ENCODE measurements at places on chromosomes 6 and 20. TPM values are rescaled to one million over a fixed set of nuclear protein-coding genes. Genes with fewer than 3 reads are reported as not detected.

DNA sequence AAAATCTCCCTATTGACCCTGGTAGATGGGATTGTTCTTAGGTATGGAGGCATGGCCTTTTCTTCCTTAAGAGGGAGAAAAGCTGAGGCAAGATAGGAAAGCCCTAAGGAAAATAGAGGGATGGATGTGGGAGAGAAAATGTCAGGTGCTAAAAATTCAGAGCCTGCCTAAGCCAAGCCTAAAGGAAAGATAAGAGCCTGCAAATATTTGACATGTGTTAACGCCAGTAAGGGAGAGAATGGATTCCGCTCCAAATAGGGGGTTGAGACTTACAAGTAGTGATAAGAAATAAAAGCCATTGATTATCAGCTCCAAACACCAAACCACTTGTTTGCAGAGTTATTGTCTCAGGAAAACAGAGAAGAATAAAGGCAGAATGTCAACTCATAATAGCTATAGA, 533.6 kb downstream of the PTPRT start:
- no peak for DNase-seq

The OXT gene
- not detected for total RNA-seq

The TCP11 gene
- total RNA-seq: not detected

The TP53TG5 gene
- total RNA-seq: not detected

GRCh38 chr20:3875378-3875974, 13.7 kb upstream of the PANK2 start:
- no peak for DNase-seq

DNA sequence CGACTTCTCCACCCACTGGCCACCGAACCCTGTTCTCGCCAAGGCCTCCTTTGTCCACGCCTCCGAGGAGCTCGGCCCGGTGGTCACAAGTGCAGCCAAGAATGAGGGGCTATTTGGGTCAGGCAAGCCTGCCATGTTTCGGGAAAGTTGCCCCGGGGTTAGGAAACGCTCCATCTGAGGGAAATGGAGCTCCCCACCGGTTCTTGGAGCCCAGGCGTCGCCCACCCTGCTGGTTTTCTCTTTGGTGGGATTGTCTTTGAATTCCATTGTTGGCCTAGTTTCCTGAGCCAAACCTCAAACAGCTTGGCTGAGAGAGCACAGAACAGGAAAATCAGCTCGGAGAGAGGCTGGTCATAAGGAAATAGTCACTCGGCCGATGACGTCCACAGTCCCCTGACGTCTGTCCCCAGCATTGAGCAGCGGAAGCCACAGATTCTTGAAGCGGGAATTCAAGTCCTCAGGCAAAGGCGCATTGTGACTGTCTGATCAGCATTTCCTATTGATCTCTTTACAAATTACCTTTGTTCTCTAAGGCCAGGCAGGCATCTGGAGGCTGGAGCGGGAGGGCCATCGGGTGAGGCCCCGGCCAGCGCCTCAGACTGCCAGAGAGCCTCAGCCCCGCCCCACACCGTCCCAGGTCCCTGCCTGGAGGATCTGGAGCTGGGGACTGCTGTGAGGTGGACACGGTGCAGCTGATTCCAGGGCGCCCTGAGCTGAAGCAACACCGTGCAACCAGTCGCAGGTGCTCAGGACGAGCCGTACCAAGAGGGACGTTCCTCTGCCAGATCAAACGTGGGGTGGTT, 138.6 kb downstream of the DLL1 start:
- no peak for DNase-seq
